GM13976 (cell line): ENCODE measurements at places on chromosomes 5 and 9.
A peak's percentile ranks its signal among the peaks of the same experiment; 100 is the strongest.

DNA sequence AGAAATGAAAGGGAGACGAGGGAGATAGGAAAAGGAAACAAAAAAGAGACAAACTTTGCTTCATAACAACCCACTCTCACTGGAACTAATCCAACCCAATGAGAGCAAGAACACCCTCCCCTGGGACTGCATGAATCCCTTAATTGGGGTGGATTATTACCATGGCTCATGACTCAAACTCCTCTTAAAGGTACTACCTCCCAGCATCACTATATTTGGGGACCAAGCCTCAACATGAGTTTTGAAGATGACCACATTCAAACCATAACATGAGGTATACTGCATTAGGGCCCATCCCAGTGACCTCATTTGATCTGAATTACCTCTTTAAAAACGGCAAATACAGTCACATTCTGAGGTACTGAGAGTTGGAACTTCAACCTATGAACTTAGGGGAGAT is 8.0 kb downstream of the MTAP start:
- DNase-seq: no peak

GRCh38 chr5:140298183-140298601 is 4.7 kb downstream of the PFDN1 start:
- no peak for DNase-seq

DNA sequence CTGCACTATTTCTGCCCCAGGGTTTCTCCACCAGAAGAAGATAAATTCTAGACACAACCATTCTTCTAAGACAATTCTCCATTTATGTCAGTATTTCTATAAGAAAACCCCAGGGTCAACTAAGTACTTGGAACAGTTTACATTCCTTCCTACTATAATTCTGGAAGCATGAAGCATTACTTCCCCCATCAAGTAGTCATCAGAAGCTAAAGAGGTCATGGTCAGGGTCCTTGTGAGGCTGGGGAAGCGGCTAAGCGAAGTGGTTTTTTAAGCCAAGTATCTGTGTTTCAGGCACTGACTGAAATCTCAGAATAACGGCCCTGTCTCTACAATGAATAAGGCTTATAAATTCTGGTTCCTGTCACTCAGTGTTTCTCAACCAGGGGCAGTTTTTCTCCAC is 197.8 kb downstream of the GLIS3 start:
- no peak for DNase-seq

DNA sequence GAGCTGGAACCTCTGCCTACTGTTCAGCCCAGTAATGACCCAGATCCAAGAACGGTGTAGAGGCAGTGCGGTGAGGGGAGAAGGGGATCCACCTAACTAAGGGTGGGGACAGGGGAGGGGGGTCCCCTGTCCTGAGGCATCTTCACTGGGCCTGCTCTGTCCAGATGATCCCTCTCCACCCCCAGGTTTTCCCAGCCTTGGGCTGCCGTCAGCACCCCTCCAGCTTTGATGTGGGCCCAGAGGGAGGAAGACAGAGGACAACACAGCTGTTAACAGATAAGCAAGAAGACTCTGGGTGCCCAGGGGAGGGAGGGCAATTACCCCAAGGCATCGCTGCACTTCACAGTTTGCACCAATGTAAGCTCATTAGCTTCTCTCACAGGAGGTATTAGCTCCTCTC is 19.3 kb downstream of the BICD2 start:
- no peak for DNase-seq

GRCh38 chr5:162911873-162912272 is 525.5 kb upstream of the CCNG1 start:
- no peak for DNase-seq

DNA sequence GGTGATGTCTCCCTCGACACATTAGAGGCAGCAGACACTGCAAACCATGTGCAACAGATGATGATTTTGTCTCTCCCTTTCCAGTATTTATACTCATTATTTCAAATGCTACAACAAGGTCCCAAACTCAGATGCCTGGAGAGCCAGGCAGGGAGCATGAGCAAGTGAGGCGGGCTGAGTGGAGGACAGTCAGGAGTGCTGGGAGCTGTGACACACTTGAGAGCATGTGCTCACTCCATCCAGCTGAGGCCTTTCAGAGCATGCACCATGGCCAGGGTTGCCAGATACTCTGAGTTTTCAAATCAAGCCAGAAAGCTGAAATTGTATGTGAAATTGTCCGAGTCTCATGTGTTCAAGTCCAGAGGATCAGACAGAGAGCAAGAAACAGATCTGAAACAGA is 55.8 kb upstream of the SLC2A8 start:
- no peak for DNase-seq

GRCh38 chr5:90142541-90142940 is 267.0 kb downstream of the CETN3 start:
- no peak for DNase-seq

DNA sequence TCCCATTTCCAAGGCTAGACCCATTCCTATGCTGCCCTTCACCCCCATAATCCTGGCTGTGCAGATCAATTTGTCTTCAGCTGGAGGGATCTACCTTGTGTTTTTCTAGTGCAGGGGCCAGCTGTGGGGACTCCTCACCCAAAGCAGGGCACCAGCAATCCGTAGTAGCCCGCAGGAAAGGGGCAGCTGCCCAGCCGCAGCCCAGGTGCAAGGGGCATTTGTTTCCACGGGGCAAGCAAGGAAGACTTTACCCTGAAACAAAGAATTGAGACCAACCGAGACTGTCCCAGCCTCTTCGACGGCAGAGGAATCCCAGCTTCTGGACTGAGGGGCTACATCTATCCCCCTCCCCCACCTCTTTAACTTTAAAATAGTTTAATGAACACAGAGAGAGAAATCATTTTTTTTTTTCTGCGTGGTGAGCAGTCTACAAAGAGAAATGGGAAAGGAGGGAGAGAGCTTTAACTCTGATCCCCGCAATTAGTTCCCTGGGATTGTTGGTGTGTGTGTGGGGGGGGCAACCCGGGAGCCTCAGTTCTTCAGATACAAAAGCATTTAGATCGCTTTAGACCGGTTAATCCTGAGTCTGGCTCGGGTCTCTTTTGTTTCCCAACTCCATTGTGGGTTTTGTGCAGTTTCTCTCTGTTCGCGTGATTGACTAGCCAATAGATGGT is 10.6 kb upstream of the LHX2 start:
- no peak for DNase-seq

- DNase-seq: no peak
Observed at GRCh38 chr9:5639816-5640215, 10.9 kb downstream of the RIC1 start.

GRCh38 chr5:93348231-93348630 is 232.8 kb downstream of the NR2F1-AS1 start:
- no peak for DNase-seq

DNA sequence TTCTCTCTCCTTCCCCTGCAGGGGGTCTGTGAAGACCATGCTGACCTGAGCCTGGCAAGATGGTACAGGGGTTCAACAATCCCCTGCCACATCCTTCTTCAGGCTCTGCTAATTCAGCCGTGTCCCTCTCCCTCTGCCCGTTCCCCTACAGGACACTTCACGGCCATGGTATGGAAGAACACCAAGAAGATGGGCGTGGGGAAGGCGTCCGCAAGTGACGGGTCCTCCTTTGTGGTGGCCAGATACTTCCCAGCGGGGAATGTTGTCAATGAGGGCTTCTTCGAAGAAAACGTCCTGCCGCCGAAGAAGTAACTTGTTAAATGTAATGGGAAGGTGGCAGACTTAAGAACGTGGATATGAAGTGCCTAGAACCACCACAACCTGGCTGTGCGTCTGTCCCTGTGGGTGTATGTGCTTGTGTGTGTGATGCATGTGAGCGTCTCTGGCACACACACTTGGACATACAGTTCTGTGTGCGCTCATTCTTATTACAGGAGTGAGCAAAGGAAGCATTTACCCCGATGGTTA is 6.9 kb upstream of the CCIN start:
- DNase-seq: no peak

DNA sequence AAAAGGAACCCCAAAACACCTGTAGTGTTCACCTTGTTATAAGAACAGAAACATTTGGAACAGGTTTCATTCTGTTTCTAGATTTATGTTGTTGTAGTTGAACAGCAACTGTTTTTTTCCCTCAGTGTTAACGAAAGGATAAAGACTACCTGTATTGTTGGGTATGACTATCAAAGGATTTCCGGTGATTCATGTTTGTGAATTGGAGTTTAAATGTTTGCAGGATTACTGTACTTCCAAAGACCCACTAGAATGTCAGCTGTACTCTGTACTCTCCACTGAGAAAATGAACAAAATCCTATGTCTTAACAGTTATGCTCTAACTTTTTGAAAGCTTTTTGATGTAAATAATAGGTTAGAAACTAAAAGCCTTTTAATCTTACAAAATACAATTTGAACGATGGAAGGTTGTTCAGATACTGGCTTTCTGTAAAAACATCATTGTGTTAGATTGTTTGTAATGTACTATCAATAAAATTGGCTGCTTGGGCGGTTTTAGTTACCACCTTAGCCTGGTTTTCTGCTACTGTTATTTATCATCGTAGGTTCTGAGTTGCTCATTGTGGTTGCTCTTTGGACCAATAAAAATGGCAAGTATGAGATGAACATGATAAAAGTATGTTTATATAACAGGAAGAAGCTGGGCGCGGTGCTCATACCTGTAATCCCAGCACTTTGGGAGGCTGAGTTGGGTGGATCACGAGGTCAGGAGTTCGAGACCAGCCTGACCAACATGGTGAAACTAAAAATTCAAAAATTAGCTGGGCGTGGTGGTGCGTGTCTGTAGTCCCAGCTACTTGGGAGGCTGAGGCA is 44.1 kb downstream of the DCP2 start:
- no peak for DNase-seq

DNA sequence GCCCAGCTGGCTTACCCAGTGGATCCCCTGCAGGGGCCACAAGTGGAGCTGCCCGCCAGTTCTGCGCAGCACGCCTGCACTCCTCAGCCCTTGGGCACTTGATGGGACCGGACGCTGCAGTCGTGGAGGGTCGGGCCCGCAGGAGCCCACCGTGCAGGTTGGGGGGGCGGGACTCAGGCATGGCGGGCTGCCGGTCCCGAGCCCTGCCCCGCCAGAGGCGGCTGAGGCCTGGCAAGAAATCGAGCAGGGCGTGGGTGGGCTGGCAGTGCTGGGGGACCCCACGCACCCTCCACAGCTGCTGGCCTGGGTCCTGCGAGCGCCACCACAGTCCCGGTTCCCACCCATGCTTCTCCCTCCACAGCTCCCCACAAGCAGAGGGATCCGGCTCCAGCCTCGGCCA is 19.2 kb upstream of the BTNL3 start:
- no peak for DNase-seq

DNA sequence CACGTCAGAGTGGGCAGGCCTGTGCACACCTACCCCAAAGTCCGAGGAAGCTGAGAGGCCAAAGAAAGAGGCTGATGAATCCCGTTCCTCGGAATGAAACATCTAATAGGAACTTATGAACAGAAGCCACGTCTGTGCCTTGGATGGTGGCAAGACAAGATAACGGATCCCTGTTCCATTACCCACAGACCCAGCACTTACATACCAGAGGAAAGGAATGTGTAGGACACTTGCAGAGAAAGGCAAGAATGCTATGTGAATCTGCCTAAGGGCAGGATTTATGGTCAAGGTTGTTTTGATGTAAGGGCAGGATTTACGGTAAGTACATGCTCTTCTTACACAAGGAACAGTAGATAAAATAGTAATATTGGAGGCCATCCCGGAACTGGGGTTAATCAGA is 93.2 kb downstream of the WDR41 start:
- DNase-seq: no peak

GRCh38 chr5:150394131-150394530 is 18.6 kb downstream of the CD74 start:
- DNase-seq: peak; percentile 78

- DNase-seq: no peak
Observed at GRCh38 chr5:154223320-154223719, 32.8 kb downstream of the GALNT10 start.

DNA sequence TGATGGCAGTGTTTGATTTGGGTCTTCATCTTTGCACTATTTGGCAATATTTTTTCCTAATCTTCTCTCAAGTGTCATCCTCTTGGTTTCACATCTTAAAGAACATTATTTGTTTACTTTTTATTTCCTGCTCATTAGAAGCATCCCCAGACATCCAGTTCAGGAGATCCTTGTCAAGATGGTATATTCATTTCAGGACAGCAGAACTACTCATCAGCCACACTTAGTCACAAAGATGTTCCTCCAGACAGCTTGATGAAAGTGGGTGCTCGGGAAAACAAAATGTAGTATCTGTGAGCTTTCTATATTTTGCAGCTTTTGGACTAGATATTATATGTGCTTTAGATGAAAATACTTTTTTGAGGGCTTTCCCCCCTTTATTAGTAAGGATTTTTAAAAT is 72.1 kb upstream of the SREK1 start:
- no peak for DNase-seq

DNA sequence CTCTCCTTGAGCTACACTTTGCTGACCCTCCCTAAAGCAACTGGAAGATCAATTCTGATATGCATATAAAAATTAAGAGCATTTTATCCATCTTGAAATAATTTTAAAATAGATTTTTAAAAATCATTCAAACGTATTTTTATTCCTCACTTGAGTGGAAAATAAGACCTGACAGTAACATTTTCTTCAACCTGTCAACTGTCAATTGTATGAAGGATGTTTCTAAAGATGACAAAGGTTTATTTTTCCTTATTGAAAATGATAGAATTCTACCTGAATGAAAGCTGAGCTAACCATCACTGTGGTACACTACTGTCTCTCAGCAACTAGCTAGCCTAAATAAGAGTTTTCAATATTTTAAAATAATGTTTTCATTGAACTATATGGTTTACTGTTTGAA is 7.0 kb downstream of the EFNA5 start:
- no peak for DNase-seq

DNA sequence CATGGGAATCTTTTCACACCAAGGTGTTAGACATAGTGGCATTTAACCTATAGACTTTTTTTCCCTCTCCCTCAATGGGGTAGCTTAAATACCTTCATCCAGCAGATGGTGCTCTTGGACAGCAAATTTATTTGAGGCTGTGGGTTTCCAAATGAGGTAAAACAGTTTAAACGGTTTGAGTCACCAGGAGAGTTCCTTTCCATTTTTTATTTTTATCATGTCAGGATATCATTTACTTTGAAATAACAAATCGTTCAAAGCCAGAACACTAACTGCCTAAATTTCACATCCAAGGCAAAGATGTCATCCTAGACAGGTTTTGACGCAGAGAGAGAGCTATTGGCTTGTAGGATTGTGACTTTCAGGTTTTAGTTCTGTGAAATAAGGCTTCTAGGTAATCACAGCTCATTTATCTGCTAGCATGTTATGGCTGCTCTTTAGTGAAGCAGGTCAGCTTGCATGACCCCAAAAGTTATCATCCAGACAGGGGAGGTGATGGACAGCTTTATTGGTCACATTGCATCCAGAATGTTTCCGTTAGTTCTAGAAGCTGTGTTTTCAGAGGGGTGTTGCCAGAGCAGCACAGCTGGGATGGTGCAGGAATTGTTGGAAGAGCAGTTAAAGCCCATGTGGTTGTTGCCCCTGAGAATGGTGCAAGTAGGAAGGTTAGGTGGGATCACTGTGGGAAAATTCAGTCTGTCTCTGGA is 69.8 kb downstream of the KDM4C start:
- peak; percentile 55 for DNase-seq

DNA sequence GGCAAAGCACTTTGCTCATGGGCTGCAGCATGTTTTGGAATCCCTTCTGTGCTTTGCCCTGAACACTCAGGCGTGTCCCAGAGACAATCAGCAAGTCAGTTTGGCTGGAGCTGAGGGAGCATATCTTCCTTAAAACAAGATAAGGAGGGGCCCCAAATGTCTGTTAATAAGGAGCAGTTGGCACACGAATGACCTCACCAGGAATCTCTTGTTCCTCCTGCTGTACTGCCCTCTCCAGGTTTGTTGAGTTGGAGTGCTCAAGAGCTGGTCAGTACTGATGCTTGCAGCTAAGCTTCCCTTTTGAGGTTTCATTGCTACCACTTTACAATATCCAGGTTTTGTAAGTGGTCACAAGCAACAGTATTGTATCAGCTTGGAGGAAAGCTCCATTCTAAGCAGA is 101.3 kb upstream of the EGFLAM start:
- DNase-seq: no peak
